ENCODE measurements at places on chromosomes 4 and X.

- no peak for DNase-seq
These were observed 16.5 kb upstream of the STOX2 start for GRCh38 chr4:183888564-183888963.

DNA sequence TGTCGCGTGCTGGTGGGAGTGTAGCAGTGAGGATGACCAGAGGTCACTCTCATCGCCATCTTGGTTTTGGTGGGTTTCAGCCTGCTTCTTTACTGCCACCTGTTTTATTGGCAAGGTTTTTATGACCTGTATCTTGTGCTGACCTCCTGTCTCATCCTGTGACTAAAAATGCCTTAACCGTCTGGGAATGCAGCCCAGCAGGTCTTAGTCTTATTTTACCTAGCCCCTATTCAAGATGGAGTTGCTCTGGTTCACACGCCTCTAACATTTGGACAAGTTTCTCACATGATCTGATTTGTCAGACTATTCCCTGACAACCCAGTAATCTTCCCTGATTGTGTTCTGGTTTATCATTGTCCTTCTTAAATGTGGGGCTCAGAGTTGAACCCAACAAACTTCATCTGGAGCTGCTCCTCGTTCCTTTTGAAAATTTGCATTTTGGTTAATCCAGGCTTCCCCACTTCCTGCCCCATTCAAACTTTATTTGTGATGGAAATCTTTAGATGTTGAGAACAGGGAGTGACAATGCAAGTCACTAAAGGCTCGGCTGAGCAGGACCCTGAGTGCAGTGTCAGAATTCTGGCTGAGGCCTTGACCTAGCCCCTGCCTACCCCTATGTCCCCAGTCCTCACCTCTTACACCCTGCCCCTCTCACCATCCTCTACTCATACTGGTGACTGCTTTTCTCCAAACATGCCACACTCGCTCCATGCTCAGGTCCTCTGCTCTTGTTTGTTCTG is 226.8 kb downstream of the STIM2 start:
- DNase-seq = no peak

- no peak for DNase-seq
These were observed 263.3 kb upstream of the GPRIN3 start for GRCh38 chr4:89570931-89571330.

DNA sequence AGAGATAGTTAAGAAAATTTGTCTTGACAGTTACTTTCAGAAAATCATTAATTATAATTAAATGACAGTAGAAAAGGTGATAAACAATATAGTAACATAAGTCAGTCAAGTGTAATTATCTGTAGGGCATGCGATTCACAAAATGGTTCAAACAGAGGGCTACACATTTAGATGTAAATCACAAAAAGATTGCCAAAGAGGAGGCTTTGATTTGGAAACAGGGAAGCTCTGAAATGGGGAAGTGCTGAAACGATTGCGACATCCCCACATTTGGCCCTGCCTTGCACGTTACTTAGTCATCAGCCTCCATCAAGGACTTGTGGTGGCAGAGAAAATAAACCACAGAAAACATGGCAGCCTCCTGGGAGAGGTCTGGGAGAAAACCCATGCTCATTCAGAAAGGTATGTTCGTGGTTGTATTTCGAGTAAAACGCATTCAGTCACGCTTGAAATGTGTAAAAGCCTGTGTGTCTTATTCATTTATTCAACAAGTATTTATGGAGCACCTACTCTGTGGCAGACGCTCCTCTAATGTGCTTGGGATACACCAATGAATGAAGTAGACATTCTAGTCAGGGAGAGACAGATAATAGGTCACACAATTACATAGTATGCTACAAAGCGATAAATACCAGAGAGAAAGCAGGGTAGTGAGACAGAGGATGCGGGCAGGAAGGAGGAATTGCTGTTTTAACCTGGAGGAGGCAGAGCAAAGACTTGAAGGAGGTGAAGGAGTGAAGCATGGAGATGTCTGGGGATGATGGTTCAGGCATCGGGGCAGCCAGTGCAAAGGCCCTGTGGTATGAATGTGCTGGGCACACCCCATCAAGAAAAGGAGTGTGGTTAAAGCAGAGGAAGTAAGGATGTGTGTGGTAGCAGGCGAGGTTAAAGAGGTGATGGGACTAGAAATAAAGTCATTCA is 7.8 kb downstream of the RBM47 start:
- DNase-seq = peak; percentile 99

DNA sequence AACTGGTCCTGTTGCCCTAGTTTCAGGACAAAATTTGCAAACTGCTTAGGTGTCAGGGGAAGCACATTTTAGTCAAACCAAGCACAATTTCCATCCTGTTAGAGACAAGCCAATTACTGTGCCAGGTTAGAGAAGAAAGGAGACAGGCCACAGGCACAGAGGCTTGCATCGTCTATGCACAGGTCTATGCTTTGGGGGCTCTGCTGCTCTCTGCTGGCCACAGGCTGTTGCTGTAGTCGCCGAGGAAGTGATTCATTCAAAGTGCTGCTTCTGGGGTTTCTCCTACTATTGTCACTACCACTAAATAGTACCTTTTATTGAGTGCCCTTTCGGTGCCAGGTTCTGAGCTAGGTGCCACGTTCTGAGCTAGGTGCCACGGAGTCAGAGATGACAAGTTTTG is 45.5 kb downstream of the VGLL1 start:
- DNase-seq = peak; percentile 5

Measured in AML-193 (cell line).